ENCODE measurements at places on chromosomes 4 and X. TPM values are rescaled to one million over a fixed set of nuclear protein-coding genes. Genes with fewer than 3 reads are reported as not detected.

DNA sequence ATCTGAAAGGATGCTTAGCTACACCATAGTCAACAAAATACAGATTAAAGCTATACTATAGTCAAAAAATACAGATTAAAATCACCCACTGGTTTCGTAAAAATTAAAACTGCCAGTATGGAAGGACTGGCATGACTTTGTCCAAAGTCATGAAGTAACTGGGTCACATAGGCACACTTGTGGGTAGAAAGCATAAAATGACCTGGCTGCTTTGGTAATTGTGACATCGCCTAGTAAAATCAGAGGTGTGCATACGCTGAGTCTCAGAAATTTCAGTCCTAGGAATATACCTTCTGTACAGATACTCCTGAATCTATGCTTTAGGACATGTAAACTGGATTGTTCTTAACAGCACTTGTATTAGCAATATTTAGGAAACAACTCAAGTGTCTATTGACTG lies 28.1 kb downstream of the CLNK start:
- no peak for DNase-seq

- no peak for DNase-seq
Measured at GRCh38 chr4:40908297-40908696, 158.5 kb downstream of the NSUN7 start.

DNA sequence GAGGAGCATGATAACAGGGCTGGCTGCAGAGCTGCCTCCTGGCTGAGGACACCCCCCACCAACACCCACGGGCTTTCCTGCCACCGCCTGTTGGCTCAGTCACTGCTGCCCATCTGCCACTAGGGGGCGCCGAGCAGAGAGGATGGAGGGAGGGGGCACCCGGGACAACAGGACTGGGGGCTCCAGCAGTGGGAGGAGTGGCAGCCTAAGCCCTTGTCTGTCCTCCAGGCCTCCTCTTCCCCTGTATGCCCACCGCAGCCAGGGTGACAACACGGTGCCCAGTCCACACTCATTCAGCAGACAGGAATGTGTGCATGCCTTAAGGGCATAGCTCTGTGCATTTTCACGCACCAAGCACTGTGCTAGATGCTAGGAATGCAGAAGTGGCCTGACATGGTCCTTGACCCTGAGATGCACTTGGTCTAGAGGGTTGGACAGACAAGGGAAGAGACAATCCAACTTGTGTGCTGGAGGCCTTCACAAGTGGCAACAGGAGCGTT lies 149.9 kb downstream of the AMMECR1 start:
- no peak for DNase-seq

TCEAL2 gene
- 163 TPM for polyA plus RNA-seq

VSIG4 gene
- polyA plus RNA-seq: 10.5 TPM
